ENCODE measurements at places on chromosomes 13 and 19. TPM values are rescaled to one million over a fixed set of nuclear protein-coding genes. Genes with fewer than 3 reads are reported as not detected.

The RNF17 gene
- not detected for total RNA-seq

DNA sequence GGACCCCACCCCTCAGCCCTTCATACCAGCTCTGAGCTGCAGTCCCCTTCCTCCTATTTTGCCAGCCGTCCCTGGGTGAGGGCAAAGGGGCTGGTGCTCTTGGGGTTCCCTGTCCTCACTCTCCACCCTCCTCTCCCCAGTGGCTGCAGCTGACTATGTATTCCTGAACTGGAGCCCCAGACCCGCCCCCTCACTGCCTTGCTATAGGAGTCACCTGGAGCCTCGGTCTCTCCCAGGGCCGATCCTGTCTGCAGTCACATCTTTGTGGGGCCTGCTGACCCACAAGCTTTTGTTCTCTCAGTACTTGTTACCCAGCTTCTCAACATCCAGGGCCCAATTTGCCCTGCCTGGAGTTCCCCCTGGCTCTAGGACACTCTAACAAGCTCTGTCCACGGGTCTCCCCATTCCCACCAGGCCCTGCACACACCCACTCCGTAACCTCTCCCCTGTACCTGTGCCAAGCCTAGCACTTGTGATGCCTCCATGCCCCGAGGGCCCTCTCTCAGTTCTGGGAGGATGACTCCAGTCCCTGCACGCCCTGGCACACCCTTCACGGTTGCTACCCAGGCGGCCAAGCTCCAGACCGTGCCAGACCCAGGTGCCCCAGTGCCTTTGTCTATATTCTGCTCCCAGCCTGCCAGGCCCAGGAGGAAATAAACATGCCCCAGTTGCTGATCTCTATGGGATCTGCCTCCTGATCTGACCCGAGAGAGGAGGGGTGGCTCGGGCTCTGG lies 2.4 kb downstream of the COX7A1 start:
- DNase-seq = no peak

DNA sequence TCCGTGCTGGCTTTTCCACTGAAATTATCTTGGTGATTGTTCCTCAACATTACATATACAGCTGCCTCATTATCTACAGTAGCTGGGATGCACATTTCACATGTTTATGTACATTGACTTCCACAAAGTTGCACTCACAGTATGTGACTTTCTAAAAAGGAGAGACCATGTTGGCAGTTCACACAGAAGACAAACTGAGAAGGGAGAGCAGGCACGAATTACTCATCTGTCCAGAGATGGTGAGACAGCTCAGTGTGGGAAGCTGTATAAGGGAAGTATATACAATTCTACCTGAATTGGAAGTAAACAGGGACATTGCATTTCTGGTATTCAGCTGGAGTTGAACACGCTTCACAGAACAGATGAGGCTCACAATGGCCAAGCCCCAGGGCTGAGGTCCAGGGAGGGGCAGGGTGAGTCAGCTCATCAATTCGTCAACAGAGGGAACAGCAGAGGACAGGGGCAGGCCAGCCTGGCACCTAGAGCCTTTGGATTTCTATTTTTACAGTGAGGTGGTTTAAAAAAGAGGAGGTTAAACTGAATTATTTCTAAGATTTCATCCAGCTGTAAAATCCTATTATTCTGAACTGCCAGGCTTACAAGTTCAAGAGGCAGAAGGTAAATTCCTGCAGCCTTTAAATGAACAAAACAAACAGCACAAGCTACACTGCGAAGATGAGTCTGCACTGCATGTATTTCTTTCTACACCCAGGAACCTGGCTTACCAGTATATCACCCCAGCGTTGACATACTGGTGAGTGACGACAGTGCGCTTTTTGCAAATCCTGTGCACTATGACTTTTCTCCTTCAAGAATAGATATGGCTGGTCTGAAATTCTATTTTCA lies 9.8 kb downstream of the PARP4 start:
- DNase-seq = no peak

The GPC6 gene
- 6.8 TPM for total RNA-seq

DNA sequence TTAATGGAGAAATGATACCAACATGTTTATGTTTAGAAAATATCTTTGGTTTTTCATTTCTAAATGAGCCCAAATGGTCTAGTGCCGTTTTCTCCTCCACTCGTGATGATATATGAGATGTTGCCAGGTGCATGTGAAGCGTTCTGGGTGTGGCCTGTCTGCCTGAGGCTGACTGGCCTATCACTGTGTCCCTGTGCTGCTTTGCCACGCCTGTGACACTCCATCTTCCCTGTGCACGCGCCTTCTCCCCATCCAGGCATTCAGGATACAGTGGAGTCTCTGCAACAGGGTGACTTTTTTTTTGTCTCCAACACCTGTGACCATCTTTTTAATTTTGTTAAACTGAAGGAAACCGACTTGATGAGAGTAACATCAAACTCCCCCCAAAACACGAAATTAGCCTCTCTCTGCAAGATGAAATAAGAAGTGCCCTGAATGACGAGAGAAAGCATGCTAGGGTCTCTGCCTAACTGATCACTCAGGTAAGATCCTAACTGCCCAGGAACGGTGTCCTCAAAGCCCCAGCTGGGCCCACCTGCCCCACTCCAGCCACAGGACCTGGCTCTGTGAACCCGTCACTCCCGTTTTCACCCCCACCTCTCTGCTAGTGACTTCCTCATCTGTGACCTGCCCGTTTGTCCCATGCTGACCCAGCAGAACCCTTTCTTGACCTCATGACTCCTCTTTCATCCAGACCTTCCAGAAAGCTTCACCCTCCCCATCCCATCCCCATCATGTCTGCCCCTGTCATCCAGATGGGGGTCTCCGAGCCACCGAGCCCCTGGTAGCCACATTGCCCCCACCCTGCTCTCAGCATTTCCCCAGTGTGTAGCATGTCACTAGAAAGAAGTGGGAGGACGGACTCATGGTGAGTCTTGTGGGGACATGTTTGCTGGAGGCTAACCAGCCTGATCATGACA lies 33.2 kb upstream of the TFDP1 start:
- peak; percentile 32 for DNase-seq

GRCh38 chr19:35545855-35546381 lies 492 bp downstream of the TMEM147 start:
- no peak for DNase-seq

- no peak for DNase-seq
Observed at GRCh38 chr19:8648240-8648639, 17.8 kb downstream of the NFILZ start.

DNA sequence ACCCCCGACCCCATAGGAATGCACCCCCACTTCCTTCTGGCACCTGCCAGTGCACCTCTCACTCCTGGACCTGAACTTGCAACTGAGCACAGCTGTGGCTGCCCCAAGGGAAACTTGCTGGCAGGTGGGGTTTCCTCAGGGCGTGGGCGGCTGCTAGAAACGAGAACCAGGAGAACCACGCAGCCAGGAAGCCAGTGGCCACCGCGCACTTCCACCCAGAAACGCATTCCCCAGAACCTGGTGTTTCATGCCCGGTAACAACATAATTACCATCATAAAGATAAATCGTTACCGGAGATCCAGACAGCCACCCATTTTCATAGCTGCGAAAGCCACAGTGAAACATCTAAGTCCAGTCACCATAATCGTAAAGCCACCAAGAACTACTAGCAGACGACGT lies 75.2 kb upstream of the C13orf46 start:
- no peak for DNase-seq

GRCh38 chr19:48398375-48399235 lies 5.1 kb downstream of the GRIN2D start:
- DNase-seq = peak; percentile 71

DNA sequence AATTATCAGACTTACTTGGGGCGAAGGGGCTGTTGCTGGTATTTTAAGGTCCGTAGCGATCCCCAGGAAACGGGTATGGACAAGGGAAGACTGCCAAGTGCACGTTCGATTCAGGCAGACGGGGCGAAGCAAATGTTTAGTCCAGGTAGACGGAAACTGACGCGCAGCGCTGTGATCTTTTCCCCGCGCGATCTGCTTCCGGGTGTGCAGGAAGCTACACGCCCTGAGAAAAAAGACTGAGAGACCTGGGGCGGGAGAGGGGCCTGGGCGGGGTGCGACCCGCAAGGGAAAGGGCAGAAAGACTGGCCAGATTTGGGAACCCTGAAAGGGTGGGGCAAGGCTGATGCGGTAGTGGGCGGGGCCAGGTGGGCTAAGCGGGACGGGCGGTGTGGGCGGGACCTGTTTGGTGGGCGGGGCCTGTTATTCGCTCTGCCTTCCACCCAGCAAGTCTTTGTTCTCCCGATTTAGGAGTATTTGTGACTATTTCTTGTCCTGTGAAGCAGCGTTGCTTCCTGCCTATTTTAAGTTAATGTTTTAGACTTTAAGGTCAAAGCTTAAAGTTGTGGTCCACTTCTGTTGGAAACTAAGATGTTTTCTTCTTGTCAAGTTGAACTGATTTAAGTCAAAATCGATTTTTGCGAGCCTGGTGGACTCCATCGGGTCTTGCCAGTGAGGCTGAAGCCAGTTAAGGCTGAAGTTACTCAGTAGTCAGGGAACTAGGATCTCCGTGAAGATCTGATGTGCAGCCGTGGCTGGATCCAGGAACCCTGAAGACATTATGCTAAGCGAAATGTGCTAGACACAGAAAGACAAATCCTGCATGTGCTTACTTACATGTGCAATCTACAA lies at the start of gene ZNF836:
TSS of gene ZNF836 (minus strand) at position 301 of the 849 bp plus-strand sequence. CDS start 3,549 bp downstream, outside the sequence.
- DNase-seq = peak; percentile 93

- DNase-seq = peak; percentile 86
Observed at GRCh38 chr19:35040826-35041547, 534 bp upstream of the HPN start.

GRCh38 chr13:45932676-45933075 lies 81.1 kb upstream of the SIAH3 start:
- DNase-seq = no peak

The ZNF560 gene
- total RNA-seq = not detected

DNA sequence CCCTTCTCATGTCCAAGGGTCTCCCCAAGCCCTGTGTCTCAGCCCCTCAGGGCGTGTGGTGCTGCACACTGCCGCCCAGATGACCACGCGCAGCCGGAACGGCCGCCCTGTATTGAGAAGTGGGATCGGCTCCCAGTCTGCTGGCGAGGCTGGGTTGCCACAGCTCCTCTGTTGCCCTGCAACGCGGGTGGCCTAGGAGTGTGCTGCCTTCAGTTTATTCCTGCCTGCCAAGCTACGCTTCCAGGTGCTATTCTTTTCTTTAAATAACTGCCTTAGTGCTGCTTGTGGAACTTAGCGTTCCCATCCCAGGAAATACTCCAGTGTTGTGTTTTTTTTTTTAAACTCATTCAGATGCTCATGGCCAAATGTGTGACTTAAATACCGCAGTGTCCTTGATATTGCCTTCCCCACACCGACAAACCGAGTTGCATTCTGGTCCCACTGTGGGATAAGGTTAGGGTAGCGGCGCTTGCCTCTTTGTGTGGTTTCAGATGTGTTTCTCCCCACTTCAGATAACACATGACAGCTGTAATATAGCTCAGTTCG lies 16.6 kb downstream of the ACTN4 start:
- DNase-seq = no peak

- DNase-seq = no peak
Observed at GRCh38 chr19:54724142-54724541, at the start of gene KIR3DL3. KIR3DL3 (plus strand) TSS chr19:54724442; CDS start chr19:54724497, 55 bp downstream.

DNA sequence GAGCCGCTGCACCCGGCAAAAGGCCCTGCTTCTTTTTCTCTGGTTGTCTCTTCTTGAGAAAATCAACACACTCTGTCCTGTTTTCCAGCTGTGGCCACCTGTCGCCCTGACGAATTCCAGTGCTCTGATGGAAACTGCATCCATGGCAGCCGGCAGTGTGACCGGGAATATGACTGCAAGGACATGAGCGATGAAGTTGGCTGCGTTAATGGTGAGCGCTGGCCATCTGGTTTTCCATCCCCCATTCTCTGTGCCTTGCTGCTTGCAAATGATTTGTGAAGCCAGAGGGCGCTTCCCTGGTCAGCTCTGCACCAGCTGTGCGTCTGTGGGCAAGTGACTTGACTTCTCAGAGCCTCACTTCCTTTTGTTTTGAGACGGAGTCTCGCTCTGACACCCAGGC lies 17.2 kb downstream of the LDLR start:
- no peak for DNase-seq

DNA sequence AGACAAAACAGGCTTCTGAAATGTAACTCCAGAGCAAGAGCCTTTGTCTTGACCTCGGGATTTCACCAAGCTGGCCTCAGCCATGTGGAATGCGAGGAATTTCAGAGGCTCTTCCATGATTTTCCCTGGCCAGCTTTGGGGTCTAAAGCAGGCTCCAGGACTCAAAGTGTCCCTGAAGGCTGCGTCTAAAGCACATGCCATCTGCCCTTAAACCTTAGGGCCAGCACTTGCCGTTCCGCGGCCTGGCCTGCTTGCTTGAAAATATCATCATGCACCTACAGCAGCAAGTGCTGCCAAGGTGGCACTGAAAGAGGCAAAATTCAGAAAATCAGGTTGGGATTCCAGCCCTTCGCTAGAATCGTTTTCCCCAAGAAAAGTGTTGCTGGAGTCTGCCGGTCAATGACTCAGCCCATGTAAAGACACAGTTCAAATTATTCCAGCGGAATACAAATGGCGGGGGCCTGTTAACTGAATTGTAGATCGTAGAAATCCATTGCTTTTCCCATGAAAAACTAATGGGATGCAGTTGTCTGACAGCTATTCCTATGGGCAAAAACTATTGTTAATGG lies 105.7 kb upstream of the RAP2A start:
- no peak for DNase-seq

DNA sequence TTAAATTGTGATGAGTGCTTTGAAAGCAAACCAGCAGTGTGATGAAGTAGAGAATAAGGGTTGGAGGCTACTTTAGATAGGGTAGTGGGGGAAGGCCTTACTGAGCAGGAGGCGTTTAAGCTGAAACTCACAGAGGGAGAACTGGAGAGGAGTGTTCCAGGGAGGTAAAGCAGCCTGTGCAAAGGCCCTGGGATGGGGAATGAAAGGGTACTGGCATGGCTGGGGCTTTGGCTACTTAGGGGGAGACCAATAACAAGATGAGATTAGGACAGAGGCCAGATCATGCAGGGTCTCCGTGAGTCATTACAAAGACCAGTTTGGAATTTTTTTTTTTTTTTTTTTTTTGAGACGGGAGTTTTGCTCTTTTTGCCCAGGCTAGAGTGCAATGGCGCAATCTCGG lies 1.1 kb downstream of the PPP5C start:
- DNase-seq = no peak

DNA sequence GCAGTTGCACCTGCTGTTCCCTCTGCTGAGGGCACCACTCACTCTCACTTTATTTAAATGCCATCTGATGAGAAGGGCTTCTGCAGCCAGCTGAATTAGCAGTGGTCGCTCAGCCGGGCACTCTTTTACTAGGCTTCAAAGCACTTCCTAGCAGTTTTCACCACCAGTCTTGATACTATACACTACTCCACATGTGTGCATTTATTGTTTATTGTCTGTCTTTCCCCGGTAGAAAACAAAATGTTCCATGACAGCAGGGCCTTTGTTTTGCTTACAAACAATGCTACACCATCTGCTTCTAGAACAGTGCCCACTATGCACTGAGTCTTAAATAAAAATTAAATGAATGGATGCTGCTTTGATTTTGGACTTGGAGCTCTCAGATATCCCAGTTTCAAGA lies 404.9 kb downstream of the FGF14 start:
- no peak for DNase-seq

The LGALS7B gene
- total RNA-seq = not detected

DNA sequence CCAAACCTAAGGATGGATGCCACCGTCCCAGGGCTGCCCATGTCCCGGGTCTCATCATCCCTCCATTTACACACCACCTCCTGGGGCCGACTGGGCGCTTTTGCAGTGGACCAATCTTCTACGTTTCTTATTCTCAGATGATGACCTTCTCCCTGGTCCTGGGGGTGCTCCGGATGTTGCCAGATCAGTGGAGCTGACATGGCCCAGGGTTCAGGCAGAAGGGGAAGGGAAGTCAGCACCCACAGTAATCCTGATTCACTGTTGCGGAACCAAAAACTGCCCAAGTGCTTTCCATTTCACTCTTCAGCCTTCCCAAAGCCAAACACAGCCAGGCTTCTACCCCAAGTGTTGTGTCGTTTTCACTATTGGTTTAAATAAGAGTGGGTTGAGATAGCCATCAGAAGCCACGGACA lies 29.8 kb downstream of the RAB20 start:
- no peak for DNase-seq

Measured in ureter (tissue), 1 donor.